ENCODE measurements at places on chromosomes 16 and 17. TPM values are rescaled to one million over a fixed set of nuclear protein-coding genes. Genes with fewer than 3 reads are reported as not detected.

DNA sequence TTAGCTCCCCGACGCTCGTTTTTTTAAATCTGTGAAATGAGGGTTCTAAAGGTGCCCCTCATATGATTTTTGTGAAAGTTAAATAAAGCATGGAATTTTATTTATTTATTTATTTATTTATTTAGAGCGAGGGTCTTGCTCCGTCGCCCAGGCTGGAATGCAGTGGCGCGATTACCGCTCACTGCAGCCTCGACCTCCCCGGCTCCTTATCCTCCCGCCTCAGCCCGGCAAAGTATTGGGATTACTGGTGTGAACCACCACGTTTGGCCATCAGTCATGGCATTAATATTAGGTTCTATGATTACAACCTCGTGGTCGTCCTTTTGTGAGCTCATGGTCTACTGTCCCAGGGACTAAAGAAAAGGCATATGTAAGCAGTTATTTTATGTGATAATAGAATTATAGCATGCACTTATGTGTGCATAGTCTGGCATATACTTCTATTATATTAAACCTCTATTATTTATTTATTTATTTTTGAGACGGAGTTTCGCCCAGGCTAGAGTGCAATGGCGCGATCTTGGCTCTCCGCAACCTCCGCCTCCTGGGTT is 557 bp upstream of the LUC7L start:
- no peak for DNase-seq

The AKTIP gene
- total RNA-seq = 28.0 TPM

The BRCA1 gene
- 41.6 TPM for total RNA-seq

The GPRC5C gene
- total RNA-seq = 0.25 TPM

The SLC47A1 gene
- not detected for total RNA-seq

DNA sequence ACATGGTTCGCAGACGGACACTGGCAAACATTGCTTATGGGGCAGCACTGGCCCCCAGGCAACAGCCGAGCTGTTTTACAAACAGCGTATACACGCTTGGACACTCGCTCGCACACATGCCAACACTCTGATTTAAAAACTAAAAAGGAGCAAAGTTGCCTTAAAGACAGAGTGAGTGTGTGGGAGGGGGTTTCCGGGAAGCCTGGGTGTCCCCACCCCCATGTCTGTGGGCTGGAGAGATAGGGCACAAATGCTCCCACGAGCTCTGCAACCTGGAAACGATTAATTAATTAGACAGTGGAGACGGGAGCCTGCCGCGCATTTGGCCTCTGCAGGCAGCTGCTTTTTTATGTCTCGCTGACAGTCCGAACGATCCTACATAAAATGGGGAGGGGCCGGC is 107.9 kb upstream of the ZNF469 start:
- no peak for DNase-seq

Data from natural killer cell treated with Interleukin-12 subunit alpha and Interleukin-12 subunit beta and Interleukin-15 and Interleukin-18, amount 100 ng/mL, for 72 hours (primary cell).